Subcutaneous preadipocyte (primary cell): ENCODE measurements at places on chromosomes 5 and 9. TPM values are rescaled to one million over a fixed set of nuclear protein-coding genes. Genes with fewer than 3 reads are reported as not detected.

ARID3C gene
- total RNA-seq: under 0.01 TPM in 1 of 2 replicates, not detected in the other

SH3GL2 gene
- under 0.01 TPM in 1 of 2 replicates, not detected in the other for total RNA-seq

TXNDC8 gene
- not detected in 2 replicates for total RNA-seq

IFNA13 gene
- total RNA-seq: not detected in 2 replicates

MYOT gene
- total RNA-seq: not detected in 2 replicates

IL33 gene
- 3.9 and 11.0 TPM in 2 replicates for total RNA-seq

S1PR3 gene
- 92.2 and 119 TPM in 2 replicates for total RNA-seq

GABRB2 gene
- not detected in 2 replicates for total RNA-seq

LCN15 gene
- not detected in 2 replicates for total RNA-seq
